ENCODE measurements at places on chromosomes 3 and 15. TPM values are rescaled to one million over a fixed set of nuclear protein-coding genes. Genes with fewer than 3 reads are reported as not detected.

DNA sequence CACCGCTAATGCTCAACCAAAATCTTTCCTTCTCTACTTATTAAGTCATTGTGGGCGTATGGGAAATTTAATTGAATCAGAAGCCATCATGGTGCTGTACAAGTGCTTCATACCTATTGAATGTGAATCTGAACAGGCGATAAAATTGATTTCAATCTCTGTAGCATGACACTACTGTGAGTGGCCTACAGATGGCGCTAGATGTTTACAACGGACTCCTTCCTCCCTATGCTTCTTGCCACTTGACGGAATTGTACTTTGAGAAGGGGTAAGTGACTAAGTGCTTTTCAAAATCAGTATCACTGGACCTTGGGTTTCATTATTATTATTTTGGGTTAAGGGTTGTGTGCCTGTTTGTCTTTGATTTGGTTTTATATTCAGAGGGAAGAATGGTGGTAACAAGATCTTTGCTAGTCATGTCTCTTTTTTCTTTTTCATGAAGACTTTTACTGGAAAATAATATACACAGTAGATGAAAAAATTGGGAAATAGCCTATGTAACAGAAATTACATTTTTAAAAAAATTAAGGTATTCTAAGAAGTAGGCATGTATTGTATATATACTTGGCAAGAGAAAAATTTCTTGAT is 35.4 kb downstream of the ACP3 start:
- DNase-seq = peak; percentile 74

- DNase-seq = no peak
These were observed 763.4 kb upstream of the GRM7 start for GRCh38 chr3:6097556-6097955.

- DNase-seq = no peak
These were observed 714.9 kb downstream of the OTOL1 start for GRCh38 chr3:162211470-162211869.

Gene ACVR2B
- total RNA-seq = 1.9 TPM
